Vagina (tissue), 2 donors: ENCODE measurements at places on chromosomes 2 and 18. TPM values are rescaled to one million over a fixed set of nuclear protein-coding genes. Genes with fewer than 3 reads are reported as not detected.

- H3K4me1 ChIP-seq: no peaks in the 10 kb centered on the region
- H3K36me3 ChIP-seq: no peaks in the 10 kb centered on the region
- no peak overlapping the region for H3K4me3 ChIP-seq
- no peak for DNase-seq
- no peaks in the 10 kb centered on the region for H3K27me3 ChIP-seq
Observed at GRCh38 chr2:181397331-181397730, 59.9 kb upstream of the ITGA4 start.

GRCh38 chr2:1488181-1488671, 75.0 kb downstream of the TPO start:
- no peak overlapping the region for H3K27ac ChIP-seq
- no peaks in the 10 kb centered on the region for H3K4me1 ChIP-seq
- no peaks in the 10 kb centered on the region for H3K27me3 ChIP-seq
- peak; percentile 88 for DNase-seq
- H3K4me3 ChIP-seq: no peak overlapping the region
- H3K36me3 ChIP-seq: no peaks in the 10 kb centered on the region

DNA sequence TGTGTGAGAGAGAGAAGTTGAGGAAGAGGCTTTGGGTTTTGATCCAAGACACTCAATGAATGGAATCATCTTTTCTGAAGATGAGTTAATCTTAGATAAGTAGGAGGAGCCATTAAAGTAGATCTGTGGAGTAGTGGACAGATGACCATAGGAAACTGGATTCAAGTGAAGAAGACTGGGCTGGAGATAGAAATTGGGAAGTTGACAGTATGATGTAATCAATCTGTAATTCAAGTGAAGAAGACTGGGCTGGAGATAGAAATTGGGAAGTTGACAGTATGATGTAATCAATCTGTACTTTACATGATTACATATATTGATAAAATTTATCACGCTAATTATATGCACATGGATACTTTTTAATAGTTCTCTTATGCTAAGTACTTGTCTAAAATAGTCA, 92.8 kb downstream of the PHLPP1 start:
- no peaks in the 10 kb centered on the region for H3K36me3 ChIP-seq
- H3K27ac ChIP-seq: no peak overlapping the region
- no peak overlapping the region for H3K4me3 ChIP-seq
- no peaks in the 10 kb centered on the region for H3K4me1 ChIP-seq

DNA sequence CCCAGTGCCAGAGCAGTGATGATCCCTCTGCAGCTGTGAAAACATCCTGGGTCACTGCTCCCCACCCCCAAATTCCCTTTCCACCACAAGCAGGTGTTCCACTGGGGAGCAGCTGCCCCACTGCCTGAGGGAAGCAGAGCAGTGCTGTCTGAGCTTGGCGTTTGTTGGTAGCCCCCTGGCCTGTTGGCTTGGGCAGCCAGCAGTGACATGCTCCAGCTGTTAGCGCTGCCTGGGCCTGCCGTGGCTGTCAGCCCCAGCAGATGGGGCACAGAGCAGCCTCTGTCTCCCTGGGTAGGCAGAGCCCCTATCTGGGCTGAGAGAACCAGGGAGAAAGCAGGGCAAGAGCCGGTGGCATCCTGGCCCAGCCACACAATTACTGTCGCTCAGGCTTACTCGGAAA, 247.7 kb downstream of the GLI2 start:
- no peak overlapping the region for H3K4me3 ChIP-seq
- no peak overlapping the region for H3K27ac ChIP-seq
- no peaks in the 10 kb centered on the region for H3K27me3 ChIP-seq
- no peak for DNase-seq

DNA sequence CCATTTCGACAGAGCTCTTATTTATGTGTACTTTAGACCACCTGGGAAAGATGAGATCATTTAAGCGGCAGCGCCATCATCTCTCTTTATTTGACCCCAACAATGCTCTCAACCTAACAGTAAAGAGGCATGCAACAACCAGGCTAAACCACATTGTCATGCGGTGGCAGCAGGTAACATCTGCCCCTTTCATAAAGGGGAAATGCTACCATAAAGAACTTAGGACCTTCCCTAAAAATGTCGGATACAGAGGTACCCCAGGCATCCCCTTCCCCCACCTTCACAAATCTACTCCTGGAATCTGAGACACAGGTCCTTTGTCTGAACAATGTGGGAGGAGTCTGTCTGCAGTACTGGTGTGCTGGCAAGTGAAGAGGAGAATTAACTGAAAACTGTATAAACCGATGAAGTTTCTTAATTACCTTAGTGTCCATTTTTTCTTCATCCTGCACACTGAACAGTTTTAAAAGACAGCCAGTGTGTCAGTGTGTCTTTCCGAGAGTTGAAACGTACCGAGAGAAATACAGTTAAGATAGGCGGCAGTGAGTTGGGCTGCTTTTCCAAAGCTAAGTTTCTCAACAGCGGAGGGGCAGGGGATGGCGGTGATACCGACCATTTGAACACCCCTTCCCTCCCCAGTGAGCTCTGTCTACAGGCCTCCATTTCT, 1.9 kb downstream of the MEX3C start:
- no peaks in the 10 kb centered on the region for H3K27me3 ChIP-seq
- peak overlapping the region; percentile 96 for H3K27ac ChIP-seq
- peaks cover 46% of the 10 kb centered on the region for H3K4me1 ChIP-seq

POTEE gene
- total RNA-seq: not detected

HSBP1L1 gene
- total RNA-seq: 32.2 TPM
